NCI-H1436 treated with DMSO at 0.1 percent for 48 hours (cell line): ENCODE measurements at places on chromosomes 7 and 10.

DNA sequence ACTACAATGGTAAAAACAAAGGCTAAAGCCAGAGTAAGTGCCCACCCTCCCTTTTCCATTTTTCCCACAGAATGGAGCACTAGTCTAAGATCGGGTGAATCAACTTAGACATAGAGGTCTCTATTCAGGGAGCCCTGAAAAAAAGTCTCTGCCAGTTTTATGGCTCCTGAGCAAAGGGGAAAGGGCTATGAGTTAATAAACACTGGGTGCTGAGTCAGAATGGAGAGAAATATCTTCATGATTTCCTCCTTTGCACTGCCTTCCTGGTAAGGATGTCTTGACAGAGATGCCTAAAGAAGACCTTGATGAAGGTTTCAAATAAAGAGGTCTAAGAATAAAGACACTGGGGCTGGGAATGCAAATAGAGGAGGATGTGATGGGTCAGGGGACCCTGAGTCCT is 607.4 kb upstream of the MBL2 start:
- no peak for DNase-seq

- no peak for DNase-seq
Observed at GRCh38 chr7:142535123-142535779, 214.0 kb upstream of the PRSS1 start.

DNA sequence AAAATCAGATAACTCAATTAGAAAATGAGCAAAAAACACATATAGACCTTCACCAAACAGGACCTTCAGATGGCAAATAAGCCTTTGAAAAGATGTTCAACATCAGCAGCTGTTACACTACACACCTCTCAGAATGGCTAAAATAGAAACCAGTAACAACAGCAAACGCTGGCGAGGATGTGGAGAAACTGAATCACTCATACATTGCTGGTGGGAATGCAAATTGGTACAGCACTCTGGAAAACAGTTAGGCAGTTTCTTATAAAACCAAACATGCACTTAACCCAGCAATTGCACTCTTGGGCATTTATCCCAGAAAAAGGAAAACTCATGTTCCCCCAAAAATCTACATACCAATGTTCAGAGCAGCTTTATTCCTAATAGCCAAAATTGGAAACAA is 37.7 kb upstream of the SMARCD3 start:
- no peak for DNase-seq

DNA sequence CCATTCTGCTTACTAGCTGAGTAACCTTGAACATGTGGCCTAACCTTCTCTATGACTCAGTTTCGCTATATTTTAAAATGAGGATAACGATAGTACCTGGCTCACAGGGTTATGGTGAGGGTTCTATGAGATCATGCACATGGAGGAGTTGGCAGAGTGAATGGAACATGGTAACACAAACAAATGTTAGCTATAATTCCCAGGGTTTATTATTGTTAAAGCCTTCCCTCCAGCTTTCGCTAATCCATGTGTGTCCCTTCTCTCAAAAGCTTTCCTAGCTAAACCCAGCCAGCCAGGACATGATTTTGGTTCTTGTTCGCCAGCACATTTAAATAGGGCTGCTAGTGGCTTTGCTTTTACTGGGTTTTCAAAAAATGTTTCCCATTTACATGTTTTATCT is 361.0 kb upstream of the NFE2L3 start:
- DNase-seq: no peak

- no peak for DNase-seq
Observed at GRCh38 chr7:151312356-151312755, 29.3 kb upstream of the NUB1 start.

DNA sequence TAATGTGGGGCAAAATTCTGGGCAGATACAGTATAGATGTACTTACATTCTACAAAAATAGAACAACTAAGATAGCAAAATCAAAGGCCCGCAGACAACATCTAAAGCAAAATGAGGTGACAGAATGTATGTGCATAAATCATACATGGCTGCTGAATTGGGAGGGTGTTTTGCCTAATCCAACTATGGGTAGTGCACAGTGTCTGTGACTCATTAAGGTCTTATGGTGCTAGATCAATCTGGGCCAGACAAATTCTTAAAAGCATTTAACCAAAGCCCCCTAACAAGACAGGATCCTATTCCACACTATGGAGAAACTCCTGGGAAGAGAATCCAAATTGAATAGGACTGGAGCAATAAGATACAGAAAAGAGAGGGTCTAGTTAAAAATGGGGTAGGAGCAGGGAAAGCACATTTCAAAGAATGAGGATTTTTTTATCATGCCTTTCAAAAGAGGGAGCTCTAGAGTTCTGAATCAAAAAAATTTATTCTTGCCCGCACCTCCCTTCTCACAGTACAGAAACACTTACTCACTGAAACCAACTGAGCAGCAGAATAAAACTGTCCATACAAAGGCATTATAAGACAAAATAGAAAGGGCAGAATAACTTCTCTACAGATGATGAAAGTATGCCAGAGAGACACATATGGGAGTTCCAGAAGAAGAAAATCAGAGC is 181.3 kb downstream of the RNLS start:
- DNase-seq: no peak

GRCh38 chr7:141433698-141434097 is 117.5 kb upstream of the AGK start:
- DNase-seq: no peak
